ENCODE measurements at places on chromosomes 7 and 10. TPM values are rescaled to one million over a fixed set of nuclear protein-coding genes. Genes with fewer than 3 reads are reported as not detected.

DNA sequence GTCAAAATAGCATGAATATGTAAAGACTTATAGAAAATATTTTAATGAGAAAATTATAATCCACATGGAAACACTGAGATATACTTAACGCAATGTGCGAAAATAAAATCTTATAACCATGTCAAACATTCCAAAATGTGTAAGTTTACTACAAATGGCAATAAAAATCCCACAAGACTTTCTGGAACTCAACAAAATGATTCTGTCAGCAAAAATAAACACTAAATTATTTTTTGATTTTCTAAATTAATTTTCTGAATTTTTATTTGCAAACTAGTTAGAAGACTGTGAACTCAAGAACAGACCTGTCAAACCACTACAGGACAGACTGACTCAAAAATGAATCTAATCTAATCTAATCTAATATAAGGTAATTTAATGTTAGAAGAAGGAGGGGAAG lies 160.8 kb upstream of the KCTD7 start:
- no peak for DNase-seq

DNA sequence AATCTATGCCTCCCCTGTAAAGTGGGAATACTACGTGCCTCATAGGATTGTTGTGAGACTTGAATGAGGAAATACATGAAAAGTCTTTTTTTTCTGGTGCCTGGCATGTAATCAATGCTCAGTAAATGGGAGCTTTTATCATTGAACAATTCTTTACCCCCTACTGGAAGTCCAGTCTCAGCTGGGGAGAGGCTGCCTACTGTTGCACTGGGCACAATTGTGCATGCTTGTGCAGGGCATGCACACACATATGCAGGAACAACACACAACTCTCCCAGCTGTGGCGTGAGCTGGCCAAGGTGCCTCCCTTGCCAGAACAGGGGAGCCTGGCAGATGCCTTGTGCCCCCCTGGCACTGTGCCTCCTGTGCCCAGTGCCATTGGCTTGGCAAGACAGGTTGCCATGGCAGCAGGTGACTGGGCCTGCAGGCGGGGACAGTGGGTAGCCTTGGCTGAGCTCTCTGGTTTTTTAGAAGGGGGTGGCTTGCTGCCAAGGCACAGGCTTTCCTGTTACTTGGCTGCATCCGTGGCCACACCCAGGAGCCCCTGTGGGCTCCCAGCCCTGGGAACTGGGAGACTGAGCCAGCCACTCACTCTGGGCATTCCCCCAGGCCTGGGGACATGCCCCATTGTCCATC lies 16.1 kb upstream of the PALD1 start:
- DNase-seq = no peak

- DNase-seq = no peak
Observed at GRCh38 chr7:121385056-121385799, 10.9 kb downstream of the FAM3C start.

DNA sequence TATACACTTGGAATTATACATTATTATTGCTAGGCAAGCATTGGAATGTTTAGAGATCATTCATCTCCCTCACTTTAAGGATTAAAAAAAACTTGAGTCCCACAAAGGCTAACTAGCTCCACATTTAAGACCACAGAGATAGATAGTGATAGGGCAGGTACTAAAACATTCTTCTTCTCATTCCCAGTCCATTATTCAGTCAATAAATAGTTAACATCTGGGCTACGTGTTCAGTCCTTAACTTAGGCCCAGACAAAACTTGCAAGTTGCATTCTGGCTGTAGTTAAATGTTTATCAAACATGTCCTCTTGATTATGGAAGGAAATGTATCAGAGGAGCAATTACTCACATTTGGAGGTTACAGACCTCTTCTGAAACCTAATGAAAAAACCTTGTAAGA lies 2.4 kb downstream of the GNG11 start:
- DNase-seq = no peak

GRCh38 chr10:113491967-113492565 lies 60.8 kb upstream of the HABP2 start:
- DNase-seq = no peak

GRCh38 chr10:61159253-61159652 lies 215.3 kb upstream of the RHOBTB1 start:
- DNase-seq = no peak

GRCh38 chr7:133020496-133020895 lies 61.4 kb downstream of the CHCHD3 start:
- no peak for DNase-seq

DNA sequence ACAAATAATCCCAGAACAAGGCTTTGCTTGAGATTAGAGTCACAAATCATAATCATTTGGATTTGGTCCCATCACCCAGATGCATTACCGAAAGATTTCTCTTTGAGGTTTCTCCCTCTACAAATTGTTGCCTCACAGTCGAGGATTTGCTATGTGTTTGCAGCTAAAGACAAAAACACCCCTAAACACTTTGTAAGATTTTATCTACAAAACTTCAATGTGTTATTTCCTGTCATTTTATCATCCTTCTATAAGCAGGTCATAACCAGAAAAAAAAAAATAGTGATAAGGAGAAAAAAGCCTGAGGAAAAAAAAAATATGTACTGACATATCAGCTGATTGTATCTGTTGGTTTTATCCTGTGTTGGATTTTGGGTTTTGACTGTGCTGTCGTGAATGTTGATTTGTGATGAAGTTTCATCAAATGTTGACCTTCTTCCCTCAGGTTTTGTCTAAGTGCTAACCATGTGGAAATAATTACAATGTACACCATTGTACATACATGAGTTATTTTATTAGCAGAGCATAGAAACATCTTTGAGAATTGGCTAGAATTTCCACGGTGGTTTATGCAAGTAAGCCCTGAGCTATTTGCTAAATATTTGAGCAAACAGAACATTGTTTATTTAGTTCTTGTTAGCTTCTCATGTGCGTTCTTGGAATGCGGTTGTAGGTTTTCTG lies 274.4 kb downstream of the NEBL start:
- no peak for DNase-seq

NUTM2E gene
- 0.18 TPM for polyA plus RNA-seq

TRIP6 gene
- 67.8 TPM for polyA plus RNA-seq

MGAM2 gene
- 0.91 TPM for polyA plus RNA-seq

RAPGEF5 gene
- 37.6 TPM for polyA plus RNA-seq

Data from left kidney (tissue), 8 donors.